Activated CD4-positive, alpha-beta T cell treated with anti-CD3 and anti-CD28 coated beads, Interleukin-2, Interleukin-6, amounts not matched to agents 100 ng/mL and 50 ng/mL, durations not matched to agents 16 hours and 8 hours (primary cell): ENCODE measurements at places on chromosomes 5 and 9.
A peak's percentile ranks its signal among the peaks of the same experiment; 100 is the strongest.

DNA sequence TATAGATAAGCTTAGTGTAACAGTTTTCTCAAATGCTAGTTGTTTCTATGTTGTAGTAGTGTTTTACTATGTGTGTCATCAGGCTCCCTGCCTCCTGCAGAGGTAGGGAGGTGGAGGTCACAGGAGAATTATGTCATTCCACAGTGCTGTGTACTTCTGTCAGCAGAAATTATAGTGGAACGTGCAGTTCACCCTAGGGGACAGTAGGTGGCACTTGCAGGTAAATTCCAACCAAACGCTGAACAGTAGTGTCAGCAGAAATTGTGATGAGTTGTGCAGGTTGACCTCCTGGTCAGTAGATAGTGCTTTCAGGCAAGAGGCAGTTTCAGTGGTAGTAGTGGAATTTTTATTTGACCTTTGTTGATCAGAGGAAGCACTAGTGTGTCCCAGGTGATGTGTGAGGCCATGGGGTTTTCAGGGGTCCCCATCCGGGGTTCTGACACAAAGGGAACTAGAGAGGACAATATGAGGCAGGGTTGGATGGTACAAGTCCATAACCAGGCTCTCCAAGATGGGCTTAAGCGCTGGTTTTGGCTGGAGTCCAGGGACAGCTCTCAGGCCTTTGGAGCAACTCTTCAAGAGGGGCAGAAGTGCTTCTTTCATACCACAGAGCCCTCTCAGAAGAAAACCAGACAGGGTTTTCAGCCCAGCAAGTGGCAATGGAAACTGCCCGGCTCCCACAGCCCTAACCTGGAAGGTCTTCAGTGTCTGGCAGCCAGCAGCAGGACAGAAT lies 402.9 kb downstream of the CYLC2 start:
- DNase-seq: peak; percentile 49

DNA sequence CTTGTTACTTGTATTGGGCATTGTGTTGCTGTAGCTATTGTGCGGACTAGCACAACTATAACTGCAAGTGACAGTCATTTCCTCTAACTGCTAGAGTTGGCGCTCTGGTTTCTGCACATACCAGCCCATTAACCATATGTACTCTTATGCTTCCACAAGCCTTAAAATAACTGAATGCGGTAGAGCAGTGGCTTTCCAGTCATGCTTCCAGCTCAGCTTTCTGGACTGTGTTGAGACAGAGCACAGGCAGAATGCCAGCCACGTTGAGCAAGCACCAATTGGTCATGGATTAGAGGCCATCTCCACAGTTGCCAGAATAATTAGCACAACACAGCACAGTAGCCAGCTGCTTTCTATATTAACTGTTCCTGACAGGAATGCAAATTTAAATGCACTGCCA lies 12.2 kb downstream of the INVS start:
- no peak for DNase-seq

DNA sequence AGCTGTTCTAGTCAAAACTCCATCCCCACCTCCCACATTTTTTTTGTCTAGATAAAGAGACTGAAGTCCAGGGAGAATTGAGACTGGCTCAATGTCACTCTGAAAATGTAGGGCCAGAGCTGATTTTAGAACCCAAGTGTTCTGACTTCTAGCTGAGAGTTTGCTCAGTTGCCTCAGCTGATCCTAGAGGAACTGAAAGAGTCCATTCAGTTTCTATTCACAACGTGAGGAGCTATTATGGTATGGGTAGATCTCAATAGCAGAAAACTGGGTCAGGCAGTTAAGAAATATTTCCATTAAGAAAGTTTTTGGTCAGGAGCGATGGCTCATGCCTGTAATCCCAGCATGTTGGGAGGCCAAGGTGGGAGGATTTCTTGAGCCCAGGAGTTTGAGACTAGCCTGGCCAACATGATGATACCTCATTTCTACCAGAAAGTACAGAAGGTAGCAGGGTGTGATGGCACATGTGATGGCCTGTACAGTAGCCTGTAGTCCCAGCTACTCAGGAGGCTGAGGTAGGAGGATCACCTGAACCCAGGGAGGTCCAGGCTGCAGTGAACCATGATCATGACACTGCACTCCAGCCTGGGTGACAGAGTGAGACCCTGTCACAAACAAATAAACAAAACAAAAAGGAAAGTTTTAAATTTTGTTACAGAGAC lies 61.7 kb downstream of the GLRA1 start:
- no peak for DNase-seq

GRCh38 chr9:135701067-135701958 lies 672 bp upstream of the KCNT1 start:
- no peak for DNase-seq

GRCh38 chr9:135343837-135344522 lies 135.6 kb upstream of the PPP1R26 start:
- peak; percentile 68 for DNase-seq

- no peak for DNase-seq
Measured at GRCh38 chr9:21023861-21024260, 7.6 kb downstream of the HACD4 start.

DNA sequence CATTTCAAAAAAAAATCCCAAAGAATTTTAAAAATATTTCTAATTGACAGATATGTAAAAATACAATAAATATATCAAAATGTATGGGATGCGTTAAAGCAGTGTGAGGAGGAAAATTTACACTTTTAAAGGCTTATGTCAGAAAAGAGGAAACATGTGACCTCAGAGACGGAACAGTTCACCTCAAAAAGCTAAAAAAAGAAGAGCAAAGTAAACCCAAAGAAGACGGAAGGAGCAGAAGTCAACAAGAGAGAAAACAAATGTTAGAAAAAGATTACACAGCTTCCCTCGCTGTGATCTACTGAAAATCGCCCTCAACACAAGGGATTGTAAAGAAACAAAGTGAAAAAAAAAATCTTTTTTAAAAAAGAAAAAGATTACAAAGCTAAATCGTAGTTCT lies 186.9 kb downstream of the AUH start:
- no peak for DNase-seq

GRCh38 chr9:90419221-90419851 lies 223.3 kb downstream of the DIRAS2 start:
- DNase-seq: no peak

GRCh38 chr9:89071591-89071990 lies 80.3 kb downstream of the S1PR3 start:
- DNase-seq: no peak

DNA sequence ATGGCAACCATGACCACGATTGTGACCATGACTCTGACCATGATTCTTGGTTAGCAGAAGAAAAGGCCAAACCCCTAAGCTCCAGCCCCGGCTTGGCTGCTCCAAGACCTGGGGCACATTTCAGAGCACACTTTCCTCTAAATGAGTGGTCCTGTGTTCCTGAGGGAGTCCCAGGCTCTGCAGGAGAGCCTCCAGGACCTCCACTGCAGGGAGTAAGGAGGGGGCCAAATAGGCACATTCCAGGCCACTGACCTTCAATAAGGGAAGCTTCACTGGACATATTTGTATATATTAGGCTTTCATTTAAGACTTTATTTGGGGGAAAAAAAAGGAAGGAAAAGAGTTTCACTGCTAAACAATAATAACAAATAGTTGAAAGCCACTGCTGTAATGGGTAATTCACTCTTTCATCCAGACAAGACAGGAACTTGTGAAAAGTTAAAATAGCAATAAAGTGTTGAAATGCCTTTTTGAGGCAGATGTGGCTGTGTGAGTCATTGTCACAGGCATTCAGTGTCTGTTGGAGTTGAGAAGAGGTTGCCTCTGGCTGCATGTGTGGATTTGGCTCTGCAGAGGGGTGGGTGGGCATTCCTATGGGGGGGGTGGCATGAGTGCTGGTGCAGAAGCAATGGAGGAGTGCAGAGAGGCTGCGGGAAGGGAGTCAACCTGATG lies 63.9 kb upstream of the TGFBR1 start:
- no peak for DNase-seq
